Activated CD4-positive, CD25-positive, alpha-beta regulatory T cell (primary cell): ENCODE measurements at places on chromosomes 7 and 10.

- no peak for DNase-seq
These were observed 122.3 kb downstream of the SPDYE5 start for GRCh38 chr7:75614401-75614800.

- DNase-seq = no peak
These were observed 20.9 kb downstream of the TEX36 start for GRCh38 chr10:125661941-125662515.

- DNase-seq = no peak
These were observed 25.4 kb downstream of the AIFM2 start for GRCh38 chr10:70106958-70107791.

DNA sequence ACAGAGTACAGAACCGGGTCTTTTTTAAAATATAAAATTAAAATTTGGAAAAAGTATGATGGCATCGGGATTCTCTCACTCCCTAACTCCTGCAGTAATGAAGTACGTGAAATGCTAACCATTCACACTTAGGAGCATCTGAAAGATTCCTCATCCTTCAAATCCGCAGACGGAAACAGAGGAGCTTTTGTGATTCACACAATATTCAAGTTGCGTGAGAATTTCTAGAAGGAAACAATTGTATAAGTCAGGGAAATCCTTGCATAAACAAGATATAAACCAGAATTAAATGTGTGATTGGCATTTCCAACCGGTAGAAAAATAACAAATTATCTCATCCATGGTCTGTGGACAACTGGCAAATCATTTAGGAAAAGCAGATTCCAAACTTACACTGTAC is 103.2 kb upstream of the ADAM12 start:
- no peak for DNase-seq

DNA sequence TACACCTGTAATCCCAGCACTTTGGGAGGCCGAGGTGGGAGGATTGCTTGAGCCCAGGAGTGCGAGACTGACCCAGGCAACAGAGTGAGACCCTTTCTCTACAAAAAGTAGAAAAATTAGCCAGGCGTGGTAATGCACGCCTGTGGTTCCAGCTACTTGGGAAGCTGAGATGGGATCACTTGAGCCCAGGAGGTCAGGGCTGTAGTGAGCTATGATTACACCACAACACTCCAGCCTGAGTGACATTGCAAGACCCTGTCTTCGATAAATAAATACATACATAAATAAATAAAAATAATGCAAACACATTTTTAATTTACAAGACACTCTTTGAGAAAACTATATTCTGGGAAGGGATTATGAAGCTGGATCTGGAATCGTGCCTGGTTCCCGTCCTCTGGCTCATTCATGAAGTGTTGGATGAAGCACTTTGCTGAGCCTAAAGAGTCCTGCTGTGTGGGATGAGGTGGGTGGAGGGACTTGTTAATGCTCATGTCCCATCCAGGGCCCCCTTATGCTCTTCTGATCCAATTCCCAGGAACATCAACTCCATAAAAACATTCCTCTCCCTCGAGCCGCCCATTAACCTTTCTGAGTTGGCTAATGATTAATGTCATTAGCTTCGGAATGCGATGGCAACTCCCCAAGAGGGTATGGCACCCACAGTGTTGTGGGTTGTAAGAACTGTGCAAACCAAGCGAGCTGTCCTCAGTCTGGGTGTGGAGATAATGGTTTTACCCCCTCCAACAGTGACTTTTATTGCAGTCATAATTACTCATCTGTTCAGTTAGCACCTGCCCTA is 236.3 kb downstream of the BAMBI start:
- DNase-seq = no peak

GRCh38 chr7:115754226-115754625 is 276.3 kb downstream of the TFEC start:
- no peak for DNase-seq

- DNase-seq = no peak
These were observed 354.3 kb downstream of the CALN1 start for GRCh38 chr7:72057796-72058195.

DNA sequence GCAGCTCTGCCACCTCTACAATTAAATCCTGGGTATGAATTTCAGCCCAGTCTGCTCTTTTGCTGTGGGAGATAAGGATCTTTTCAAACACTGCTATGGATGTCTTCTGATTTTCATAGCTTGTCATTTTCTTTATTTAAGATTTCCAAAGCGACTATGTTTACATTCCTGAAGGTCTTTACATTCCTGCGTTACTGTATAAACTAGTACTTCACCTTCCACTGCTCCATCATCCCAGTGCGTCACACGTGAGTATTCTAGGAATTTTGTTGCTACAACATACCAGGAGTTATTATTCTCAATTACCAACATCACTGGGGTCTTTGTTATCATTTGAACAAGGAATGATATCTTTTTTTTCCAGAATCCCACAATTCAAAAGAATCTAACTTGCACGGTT is 944.7 kb downstream of the SORCS3 start:
- no peak for DNase-seq

DNA sequence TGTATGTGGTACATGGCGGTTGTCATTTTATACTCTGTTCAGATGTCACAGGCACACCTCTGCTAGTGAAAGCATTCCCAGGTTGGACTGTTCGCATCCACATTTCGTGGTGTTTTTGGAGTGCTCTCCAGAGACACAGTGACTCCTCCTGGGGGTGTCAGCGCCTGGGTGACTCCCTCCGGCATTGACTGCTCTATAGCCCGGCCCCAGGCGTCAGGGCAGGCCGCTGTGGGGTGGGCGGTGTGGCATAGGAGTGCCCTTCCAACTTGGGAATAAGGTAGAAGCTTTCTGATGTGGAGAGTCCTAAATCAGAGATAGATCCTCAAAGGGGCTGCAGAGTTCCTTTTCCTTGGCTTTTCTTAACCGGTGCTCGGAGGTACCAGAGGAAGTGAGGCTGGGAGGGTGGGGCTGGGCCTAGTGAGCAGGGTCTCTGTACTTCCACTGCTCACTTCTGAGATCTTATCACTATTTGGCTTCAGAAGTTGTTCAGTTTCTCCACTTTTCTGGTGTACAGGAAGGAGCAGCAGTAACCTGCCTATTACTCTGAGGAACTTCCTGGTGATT is 32.3 kb downstream of the CCNY start:
- DNase-seq = no peak

GRCh38 chr10:54284526-54285193 is 516.4 kb downstream of the PCDH15 start:
- no peak for DNase-seq

DNA sequence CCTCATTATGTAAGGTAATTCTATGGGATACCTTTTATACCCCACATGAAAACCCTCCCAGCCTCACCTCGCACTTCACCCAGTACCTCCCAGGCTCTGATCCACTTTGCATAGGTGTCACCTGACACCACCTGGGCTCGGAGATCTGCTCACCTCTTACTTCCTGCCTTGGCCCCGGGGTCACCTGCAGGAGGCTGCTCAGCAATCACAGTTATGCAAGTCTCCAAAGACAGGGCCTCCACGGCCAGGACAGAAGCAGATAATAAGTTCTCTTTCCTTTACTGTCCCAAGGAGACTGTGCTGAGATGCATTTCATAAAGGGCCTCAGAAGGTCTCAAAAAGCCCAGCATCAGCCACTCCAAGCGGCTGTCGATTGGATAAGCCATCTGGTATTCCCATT is 112.4 kb upstream of the PPP2R2D start:
- DNase-seq = no peak

GRCh38 chr7:101031082-101031481 is 11.2 kb downstream of the MUC17 start:
- no peak for DNase-seq

DNA sequence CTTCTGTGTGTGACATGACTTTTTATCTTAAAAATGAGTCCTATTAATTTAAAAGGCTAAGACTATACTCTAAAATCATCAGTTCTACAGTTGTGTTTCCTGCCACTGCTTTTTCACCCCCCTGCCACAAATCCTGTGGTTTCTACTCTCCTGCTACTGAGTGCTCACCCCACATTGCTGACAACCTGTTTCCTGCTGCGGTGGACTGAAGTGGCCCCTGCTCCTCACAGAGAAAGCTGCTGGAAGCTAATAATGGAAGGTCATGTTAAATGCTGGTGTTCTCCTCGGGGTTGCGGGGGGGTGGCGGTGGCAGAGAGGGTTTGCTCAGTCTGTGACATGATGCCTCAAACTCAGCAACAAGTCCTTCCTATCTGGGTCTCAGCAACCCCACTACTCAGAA is 113.2 kb upstream of the INHBA start:
- no peak for DNase-seq

DNA sequence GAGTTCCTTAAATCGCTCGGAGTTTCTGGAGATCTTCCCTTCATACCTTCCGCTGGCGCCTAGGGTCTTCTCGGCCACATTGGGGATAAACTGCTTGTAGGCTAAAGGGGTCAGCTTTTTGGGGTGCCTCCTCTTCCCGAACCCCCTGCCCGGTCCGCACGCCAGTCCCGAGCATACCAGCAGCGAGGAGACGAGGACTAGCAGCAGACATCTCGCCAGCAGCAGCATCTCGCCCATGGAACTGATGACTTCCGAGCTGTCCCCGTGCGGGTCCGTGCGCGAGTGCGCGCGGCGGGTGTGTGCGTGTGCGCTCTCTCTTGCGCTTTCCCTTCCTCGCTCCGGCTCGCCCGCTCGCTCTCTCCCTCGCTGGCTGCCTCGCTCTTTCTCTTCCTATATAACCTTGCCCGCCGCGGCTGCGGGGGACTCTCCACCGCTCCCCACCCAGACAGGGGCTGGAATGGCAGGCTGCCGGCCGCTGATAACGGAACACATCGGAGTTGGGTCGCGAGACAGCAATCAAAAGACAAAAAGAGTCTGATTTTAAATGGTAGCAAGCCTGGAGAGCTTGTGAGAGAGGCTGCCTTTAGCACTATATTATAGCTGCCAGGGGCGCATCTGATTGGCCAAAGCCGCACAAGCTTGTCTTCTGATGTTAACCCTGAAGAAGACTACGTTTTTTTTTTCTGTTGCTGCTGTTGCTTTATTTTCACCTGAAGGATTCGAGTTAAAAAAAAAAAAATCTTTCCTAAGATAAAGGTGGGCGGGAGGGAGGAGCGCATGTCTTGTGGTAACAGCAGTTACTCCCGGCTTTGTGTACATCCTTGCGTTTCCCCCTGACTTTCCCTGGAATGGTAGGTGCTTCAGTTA is at the start of gene SHH:
Gene SHH, minus strand, starts transcription at position 569 of the 867 bp plus-strand sequence. Its CDS starts 341 bp downstream, at position 228.
- DNase-seq = no peak
